ENCODE measurements at places on chromosomes 4 and X.
A peak's percentile ranks its signal among the peaks of the same experiment; 100 is the strongest.

- DNase-seq: no peak
These were observed 138.7 kb downstream of the CHRNA9 start for GRCh38 chr4:40473578-40474388.

- DNase-seq: no peak
These were observed 77.2 kb upstream of the HSD17B10 start for GRCh38 chrX:53511322-53511721.

DNA sequence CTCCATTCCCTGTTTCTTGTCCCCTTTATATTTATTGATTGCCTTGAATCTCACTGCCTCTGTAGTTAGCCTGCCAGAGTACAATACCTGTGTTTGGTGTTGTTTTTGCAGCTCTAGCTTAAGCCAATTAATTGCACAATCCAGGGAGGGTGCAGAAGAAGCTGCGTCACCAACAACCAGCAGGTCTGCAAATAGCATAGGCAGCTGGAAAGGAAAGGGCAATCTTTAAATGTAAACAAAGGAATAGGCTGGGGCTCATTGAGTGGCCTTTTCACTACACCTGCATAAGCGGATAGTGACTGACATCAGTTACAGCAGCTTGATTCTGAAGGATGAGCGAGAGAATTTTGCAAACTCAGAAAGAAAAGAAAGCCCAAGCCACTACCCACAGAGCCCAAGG is 106.8 kb upstream of the RAI2 start:
- no peak for DNase-seq

GRCh38 chrX:15616531-15616930 is 15.8 kb upstream of the ACE2 start:
- no peak for DNase-seq

- no peak for DNase-seq
These were observed 8.3 kb upstream of the MAP7D3 start for GRCh38 chrX:136259543-136259942.

DNA sequence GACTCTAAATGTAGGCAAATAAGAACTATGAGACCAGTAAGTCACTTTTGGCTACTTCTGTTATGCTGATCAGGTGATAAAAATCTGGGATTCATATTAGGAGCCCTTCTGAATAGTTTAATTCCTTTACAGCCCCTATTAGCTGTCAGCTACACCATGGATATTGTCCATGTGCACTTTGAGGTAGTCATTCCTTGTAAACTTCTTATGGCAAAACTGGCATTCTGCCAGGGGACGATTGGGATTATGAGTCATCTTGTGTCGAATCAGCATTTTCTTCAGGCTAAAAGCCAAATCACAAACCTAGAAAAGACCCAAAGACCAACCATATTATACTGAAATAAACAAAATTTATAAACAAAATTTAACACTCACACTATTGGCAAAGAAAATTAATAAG is 227.6 kb downstream of the PRDM5 start:
- DNase-seq: peak; percentile 49

DNA sequence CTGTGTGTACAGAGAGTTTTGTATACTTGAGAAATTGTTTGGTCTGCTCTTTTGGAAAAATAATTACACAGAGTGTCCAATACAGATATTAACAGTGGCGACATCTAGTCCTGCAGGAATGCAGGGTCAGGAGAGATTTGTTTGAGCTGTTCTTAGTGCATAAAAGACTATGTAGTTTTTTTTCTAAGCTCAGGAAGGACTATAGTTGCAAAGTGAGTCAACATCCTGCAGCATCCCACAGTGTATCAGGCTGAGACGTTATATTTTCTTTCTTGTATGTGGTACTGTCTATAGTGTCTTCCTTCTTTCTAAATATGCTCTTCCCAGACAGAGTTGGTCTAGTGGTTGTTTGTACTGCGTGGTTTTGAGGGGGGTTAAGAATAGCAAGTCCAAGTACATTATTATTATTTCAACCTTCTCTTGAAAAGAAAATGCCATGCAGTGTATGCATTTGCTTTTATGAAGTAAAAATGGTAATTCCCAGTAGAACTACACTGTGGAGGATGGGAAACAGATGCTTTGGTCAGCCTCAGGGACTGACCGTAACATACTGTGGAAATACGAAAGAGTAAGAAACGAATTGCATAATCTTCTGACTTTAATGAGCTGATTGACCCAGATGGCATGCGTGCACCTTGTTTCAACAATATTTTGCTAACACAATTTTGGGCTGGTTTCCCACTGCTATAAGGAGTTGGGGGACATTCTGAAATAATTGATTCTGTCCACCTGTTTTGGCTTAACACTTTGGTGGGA is 67.4 kb downstream of the DMP1 start:
- no peak for DNase-seq

GRCh38 chr4:37892641-37893040 is 1.8 kb downstream of the TBC1D1 start:
- no peak for DNase-seq

DNA sequence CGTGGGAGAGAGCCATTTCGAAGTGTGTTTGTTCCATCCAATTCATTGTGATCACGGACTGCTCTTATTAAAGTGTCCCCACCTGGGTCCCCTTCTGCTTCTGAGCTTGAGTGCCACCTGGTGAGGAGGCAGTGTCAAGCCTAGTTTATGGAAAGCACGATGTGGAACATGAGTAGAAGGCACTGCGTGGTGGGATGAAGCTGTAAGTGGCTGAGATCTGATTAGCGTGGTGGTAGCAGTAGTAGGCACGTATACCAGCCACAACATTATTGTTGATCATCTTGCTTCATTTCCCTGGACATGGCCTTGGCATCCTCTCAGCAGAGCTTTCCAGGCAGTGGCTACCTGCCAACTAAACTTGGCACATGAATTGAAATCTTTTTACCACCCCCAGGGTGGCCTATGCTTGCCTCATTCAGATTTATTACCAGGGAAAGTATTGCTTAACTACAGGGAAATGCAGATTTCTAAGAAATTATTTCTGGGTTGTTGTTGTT is 46.4 kb downstream of the GPAT3 start:
- no peak for DNase-seq

DNA sequence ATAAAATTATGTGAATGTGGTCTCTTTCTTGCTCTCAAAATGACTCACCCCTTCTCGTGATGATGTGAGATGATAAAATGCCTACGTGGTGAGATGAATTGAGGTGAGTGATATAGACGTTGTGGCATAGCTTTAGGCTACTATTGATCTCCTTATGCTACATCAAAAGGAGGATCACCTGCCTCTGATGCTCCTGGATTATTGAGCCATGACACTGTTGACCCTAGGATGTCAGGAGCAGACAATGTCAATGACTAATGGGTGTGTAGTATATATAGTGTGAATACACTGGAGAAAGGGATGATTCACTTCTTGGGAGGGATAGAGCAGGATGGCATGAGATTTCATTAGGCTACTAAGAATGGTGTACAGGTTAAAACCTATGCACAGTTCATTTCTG is 210.7 kb upstream of the PRPS2 start:
- no peak for DNase-seq

DNA sequence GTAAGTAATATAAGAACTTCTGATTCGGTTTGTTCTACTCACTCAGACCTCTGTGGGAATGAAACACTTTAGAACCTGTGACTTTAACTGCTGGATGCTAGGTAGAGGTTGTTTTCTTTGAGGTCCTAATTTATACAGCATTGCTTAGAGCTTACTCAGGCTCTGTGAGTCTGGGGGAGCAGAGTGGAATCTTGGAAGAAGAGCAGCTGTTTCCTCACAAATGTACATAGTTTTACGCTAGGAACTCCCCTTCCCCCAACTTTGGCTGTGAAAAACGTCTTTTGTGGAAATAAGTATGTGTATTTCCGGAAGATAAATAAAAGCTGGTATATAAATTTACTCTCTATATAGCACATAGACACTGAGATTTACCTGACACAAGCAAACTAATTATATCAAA is 141.4 kb downstream of the NAA11 start:
- no peak for DNase-seq

DNA sequence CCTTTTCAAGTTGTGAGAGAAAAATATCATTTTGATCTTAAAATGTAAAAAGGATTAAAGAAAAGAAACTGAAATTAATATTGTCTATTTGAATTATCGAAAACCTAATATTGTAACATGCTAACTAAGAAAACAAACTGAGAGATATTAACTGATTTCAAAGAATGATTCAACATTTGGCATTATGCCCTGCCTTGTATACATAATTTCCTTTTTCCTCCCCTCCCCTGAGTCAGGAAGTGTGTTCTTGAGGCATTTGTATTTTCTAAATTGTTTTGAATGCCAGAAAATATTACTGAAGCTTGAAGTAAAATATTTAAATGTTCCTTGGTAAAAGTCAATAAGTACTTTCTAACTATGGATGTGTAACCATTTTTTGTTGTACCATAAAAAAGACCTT is 49.4 kb downstream of the RPS6KA3 start:
- no peak for DNase-seq

- peak; percentile 11 for DNase-seq
These were observed 67.0 kb downstream of the NHS start for GRCh38 chrX:17441965-17442364.

GRCh38 chr4:2364654-2365053 is 53.8 kb downstream of the ZFYVE28 start:
- DNase-seq: no peak

GRCh38 chrX:150869450-150869849 is 29.0 kb downstream of the CD99L2 start:
- no peak for DNase-seq

DNA sequence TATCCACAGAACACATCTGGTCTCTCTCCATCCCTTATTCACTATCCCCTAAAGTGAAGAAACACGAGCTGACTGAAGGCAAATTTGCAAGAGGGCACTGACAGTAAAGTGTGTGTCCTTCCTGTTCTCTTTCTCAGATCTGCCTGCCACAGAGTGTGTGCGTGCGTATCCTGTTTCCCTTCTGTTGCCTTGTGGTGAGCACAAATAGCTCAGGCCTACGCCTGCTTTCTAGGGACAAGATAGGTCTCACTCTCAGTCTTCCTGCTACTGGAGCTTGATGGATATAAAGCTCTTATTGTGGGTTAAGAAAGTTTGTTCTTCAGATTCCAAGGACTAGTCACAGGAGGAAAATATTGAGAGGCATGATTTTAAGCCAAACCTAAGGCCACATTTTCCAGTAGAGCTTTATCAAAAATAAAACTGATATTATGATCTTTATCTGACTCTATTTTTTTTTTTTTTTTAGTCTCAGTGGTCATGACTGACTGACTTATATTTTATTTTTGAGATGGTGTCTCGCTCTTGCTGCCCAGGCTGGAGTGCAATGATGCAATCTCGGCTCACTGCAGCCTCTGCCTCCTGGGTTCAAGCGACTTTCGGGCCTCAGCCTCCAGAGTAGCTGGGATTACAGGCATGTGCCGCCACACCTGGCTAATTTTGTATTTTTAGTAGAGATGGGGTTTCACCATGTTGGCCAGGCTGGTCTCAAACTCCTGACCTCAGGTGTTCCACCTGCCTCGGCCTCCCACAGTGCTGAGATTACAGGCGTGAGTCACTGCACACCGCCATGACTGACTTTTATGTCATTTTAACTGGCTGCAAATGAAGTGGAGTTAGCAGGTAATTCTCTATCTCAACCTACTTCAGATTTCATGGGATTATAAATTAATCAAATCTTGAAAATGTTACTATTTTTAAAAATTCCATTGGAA is 140.3 kb upstream of the SH3RF1 start:
- DNase-seq: no peak

GRCh38 chrX:149717803-149718202 is 5.9 kb downstream of the MAGEA11 start:
- no peak for DNase-seq

GRCh38 chrX:131987252-131987651 is 35.9 kb upstream of the STK26 start:
- no peak for DNase-seq

GRCh38 chr4:168524006-168524405 is 27.2 kb downstream of the PALLD start:
- no peak for DNase-seq

Data from HS-27A (cell line).